ENCODE measurements at places on chromosomes 4 and X.

DNA sequence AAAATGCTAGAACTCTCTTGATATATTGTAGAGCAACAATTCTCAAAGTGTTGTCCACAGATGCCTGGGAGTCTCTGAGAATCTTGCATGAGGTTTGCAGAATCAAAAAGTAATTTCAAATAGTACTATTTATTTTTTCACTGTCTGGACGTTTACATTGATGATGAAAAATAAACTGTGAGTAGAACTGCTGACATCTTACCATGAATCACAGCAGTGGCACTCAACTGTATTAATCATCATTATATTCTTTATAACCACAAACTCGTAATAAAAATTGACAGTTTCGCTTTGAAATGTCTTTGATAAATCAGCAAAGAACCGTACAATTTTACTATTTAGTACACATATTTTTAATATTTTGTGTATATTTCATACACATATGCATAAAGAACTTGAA lies 94.5 kb downstream of the NAF1 start:
- DNase-seq: no peak

DNA sequence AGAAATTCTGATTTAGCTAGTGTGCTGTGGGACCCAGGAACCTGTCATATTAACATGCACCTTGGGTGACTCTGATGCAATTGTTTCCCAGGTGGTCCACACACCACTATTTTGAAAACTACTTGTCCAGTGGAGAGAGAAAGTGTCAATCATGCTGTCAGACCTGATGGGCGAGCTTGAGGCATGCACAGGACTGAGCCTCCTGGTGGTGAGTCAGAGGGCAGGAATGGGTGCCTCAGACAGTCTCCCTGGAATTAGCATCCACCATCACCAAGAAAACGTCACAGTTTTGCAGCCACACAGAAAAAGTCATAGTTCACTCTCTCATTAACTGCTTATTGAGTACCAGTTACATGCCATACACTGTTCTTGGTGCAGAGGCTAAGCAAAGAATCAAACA lies 181.8 kb upstream of the MAOA start:
- DNase-seq: no peak

- DNase-seq: no peak
These were observed 88.3 kb upstream of the UNC5C start for GRCh38 chr4:95637043-95637600.

DNA sequence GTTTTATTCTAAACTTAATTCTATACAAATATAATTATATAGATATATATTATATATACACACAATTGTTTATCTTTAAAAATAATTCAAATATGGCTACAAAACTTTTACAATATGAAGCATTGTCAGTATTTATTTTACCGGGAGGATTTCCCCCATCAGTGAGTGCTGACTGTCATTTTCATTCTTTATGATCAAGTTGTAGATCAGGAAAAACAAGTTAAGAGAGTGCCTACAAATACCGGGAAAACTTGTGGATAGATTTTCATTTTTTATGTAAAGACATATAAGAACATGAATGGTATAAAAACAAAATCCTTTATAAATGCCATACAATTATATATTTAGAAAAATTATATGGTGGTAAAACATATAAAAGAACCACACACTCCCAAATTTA lies 37.8 kb downstream of the CLCN3 start:
- no peak for DNase-seq

GRCh38 chr4:138182838-138183426 lies 59.2 kb downstream of the SLC7A11 start:
- DNase-seq: no peak

All from CD4-positive, alpha-beta T cell treated with Interleukin-1 beta for 1 hour (primary cell).